ENCODE measurements at places on chromosomes 4 and X. TPM values are rescaled to one million over a fixed set of nuclear protein-coding genes. Genes with fewer than 3 reads are reported as not detected.

The CC2D2A gene
- total RNA-seq = 12.4 TPM

The MECP2 gene
- 22.0 TPM for total RNA-seq

The CENPVL2 gene
- not detected for total RNA-seq

The NKX3-2 gene
- 0.09 TPM for total RNA-seq

The DOCK11 gene
- total RNA-seq = 7.9 TPM

The HSD17B13 gene
- not detected for total RNA-seq

The LNX1 gene
- 0.04 TPM for total RNA-seq

The DDX53 gene
- not detected for total RNA-seq

The SUPT20HL1 gene
- total RNA-seq = not detected

The GALNT7 gene
- 26.7 TPM for total RNA-seq

The BCAP31 gene
- total RNA-seq = 443 TPM

The IL13RA2 gene
- not detected for total RNA-seq

The PWWP3B gene
- total RNA-seq = not detected

The FAM9B gene
- total RNA-seq = not detected

The NIPAL1 gene
- 0.78 TPM for total RNA-seq

The SLAIN2 gene
- 17.7 TPM for total RNA-seq

The ACE2 gene
- total RNA-seq = not detected

The ANKRD37 gene
- total RNA-seq = 3.0 TPM

The LRIT3 gene
- total RNA-seq = not detected

The TBX22 gene
- not detected for total RNA-seq

The VCX3A gene
- total RNA-seq = not detected

The ADH6 gene
- not detected for total RNA-seq

The MSX1 gene
- total RNA-seq = 8.2 TPM

The CACNA1F gene
- total RNA-seq = not detected

The AWAT2 gene
- total RNA-seq = not detected

The F8A1 gene
- total RNA-seq = 94.8 TPM

The ZNF81 gene
- total RNA-seq = 7.5 TPM

The FGF16 gene
- total RNA-seq = not detected
